ENCODE measurements at places on chromosomes 7 and 10. TPM values are rescaled to one million over a fixed set of nuclear protein-coding genes. Genes with fewer than 3 reads are reported as not detected.
A peak's percentile ranks its signal among the peaks of the same experiment; 100 is the strongest.

The ZSCAN25 gene
- 9.4 TPM for total RNA-seq

DNA sequence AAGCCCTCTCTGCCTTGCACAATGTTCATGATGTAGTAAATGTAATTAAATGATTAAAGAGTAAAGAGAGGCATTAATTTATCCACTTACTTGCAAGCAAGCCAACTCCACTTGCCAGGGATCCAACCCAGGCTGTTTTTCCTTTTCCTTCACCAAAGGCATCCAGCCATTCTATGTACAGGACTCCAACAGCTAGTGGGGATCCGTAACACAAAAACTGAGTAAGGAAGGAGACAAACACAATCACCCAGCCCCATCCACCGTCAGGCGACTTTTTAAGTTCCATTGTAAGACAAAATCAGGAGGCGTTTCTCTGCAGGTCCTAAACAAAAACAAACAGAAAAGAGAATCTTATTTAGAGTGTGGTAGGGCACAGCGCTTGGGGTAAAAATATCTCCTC, 25.6 kb downstream of the SLC16A9 start:
- DNase-seq: no peak

DNA sequence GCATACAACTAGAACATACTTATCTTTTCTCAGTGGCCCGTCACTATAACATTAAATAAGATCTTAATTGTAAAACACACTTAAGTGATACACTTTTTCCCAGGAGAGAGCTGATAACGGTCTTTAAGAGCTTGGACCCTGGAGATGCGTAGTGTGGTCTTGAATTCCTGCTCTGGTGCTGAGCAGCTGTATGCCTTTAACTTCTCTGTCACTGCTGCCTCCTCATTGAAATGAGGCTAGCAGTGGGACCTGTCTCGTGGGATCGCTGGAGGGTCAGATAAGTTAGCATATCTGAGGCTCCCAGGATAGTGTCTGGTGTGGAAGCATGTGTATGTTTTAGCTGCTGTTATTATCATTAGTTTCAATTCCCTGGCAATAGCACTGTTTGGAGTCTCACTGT, 194.9 kb downstream of the SDK1 start:
- no peak for DNase-seq

DNA sequence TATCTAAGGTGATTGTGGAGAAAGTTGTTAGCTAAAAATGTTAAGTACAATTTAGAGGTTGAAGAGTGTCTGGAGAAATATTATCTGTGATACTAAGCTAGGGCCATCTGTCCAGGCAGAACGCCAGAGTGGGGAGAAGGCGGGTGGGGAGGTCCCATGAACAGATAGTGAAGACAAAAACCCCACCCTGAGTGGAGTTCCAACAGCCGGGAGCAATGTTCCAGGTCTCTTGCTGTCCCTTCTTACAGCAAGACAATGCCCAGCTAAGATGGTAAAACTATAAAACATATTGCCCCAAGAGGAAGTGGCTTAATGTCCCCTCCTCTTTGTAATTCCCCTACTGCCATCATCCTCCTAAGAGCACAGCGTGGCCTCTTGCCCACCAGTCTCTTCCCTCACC, 10.4 kb upstream of the IL15RA start:
- DNase-seq: no peak

GRCh38 chr7:38548605-38549004, 82.6 kb downstream of the AMPH start:
- no peak for DNase-seq

GRCh38 chr10:113214331-113214730, 264.3 kb downstream of the TCF7L2 start:
- DNase-seq: no peak

GRCh38 chr7:111997546-111997945, 208.7 kb downstream of the DOCK4 start:
- no peak for DNase-seq

- DNase-seq: no peak
Observed at GRCh38 chr10:46291817-46292572, 5.2 kb downstream of the ANTXRL start.

- DNase-seq: no peak
Observed at GRCh38 chr10:112614586-112614985, 167.6 kb downstream of the VTI1A start.

GRCh38 chr7:25314731-25315267, 86.5 kb upstream of the NPVF start:
- DNase-seq: no peak

DNA sequence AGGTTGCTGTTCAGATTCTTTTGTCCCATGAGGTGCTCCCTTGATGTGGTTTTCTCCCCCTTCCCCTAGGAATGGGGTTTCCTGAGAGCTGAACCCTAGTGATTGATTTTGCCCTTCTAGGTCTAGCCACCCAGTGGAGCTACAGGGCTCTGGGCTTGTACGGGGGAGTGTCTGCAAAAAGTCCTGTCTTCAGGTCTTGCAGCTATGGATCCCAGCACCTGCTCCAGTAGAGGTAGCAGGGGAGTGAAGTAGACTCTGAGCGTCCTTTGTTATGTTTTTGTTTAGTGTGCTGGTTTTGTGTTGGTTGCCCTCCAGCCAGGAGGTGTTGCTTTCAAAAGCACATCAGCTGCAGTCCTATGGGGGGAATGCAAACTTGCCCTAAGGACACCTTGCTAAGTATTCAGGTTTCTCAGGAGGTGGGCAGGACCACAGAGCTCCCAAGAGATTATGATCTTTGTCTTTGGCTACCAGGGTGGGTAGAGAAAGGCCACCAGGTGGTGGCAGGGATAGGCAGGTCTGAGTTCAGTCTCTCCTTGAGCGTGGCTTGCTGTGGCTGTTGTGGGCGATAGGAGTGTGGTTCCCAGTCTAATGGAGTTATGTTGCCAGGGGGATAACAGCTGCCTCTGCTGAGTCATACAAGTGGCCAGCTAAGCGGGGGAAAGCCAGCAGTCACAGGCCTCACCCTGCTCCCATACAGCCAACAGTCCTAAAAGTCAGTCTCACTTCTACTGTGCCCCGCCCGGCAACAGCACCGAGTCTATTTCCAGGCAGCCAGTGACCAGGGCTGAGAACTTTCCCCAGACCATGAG, 92.4 kb upstream of the JCAD start:
- peak; percentile 12 for DNase-seq

- DNase-seq: no peak
Observed at GRCh38 chr10:93812659-93813338, 55.1 kb downstream of the LGI1 start.

The GLCCI1 gene
- 4.6 TPM for total RNA-seq

GRCh38 chr7:122584676-122585251, 114.2 kb downstream of the RNF133 start:
- DNase-seq: no peak

- DNase-seq: no peak
Observed at GRCh38 chr10:103757531-103758293, 97.7 kb downstream of the SH3PXD2A start.

- DNase-seq: peak; percentile 65
Observed at GRCh38 chr7:26061678-26062603, 90.1 kb upstream of the NFE2L3 start.

The GSTK1 gene
- 117 TPM for total RNA-seq

- no peak for DNase-seq
Observed at GRCh38 chr10:94315975-94316464, 46.7 kb downstream of the NOC3L start.

GRCh38 chr7:139817249-139817648, 11.8 kb upstream of the TBXAS1 start:
- DNase-seq: no peak

DNA sequence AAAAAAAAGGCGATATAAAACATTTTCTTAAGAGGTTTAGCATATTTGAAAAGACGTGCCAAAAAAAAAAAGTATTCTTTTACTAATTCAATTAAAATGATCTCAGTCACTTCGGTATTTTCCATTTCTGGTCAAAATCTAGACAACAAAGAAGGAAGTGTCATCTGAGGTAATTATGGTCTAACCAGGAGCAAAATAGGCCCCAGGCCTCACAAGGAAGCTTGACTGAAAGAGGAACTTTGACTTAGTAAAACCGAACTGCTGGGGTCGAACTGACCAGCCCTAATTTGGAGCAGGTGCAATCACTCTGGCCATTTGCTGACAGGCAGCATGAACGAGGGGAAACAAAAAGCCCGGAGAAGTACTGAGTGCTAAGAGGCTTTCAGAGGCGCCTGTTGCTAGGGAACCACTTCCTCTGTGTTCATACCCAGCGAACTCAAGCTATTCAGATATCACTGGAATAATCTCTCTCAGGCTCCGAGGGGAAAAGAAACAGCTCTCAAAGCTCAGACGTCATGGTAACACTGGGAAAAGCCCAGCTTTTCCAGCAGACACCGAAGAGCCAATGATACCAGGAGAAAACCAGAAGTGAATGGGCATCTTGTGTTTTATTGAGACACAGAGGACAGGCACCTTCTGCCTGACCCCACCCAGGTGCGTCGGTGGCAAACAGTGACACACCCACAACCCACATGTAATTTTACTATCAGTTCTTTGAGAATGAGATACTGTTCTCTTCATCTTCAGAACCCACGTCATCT, 126.5 kb downstream of the FAM107B start:
- DNase-seq: no peak

The PILRA gene
- 0.40 TPM for total RNA-seq

DNA sequence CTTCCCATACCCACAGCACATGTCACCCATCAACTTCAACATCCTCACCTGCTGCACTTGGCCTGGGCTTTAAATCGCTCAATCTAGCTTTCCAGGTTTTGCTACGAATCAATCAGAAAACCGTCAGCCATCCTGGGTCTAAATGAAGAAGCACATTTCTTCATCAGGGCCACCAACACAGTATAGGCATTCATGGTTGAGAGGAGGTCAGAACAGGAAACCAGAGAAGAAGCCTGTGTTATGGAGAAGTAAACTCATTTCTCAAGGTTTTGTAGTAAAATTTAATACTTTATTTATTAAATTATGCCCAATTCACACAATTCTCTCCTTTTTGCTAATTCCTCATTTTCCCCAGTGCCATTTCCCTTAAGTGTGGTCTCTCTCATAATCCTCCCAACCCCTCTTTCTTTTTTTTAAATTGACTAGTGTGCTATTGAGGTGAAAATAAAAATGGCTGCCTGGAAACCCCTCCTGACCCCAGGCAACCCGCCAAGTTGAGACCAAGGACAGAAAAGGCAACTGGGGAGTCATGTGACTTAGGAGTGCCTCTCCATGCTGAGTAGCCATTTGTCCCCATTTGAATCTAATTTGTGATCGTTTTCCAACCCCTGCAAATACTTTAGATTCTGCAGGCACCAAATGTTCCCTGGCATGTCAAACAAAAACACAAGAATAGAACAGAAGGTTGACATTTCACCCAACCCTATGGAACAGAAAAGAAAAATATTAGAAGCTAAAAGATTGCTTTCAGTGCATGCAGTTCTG, 181.1 kb upstream of the NAMPT start:
- DNase-seq: no peak

DNA sequence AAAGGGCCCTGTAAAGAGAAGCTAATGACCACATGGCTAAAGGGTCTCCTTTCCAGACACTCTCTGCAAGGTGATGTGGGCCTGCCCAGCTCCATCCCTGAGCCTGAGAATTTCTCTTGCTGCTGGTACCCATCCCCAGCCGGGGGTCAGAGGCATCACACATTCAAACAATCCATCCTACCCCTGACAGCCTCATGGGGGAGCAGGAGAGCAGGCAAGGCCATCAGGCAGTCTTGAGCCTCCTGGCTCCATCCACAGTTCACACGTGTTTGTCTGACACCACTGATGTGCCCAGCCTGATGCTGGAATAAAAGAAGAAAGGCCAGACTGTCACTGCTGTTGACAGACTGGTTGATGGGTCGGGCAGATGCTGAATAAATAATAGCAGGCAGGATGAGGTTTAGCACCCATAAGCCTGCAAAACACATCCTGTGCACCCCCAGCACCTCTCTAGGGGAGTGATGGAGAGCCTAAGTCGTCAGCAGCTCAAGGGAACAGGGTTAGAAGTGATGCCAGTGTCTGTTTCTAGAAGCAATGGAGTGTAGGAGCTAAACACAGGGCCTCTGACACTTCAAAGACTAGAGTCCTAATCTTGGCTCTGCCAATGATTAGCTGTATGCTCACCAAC, 43.5 kb downstream of the TLL2 start:
- peak; percentile 43 for DNase-seq

The ZFAND2A gene
- 36.7 TPM for total RNA-seq

- DNase-seq: no peak
Observed at GRCh38 chr10:68047554-68048327, 27.3 kb downstream of the HERC4 start.

The TACR2 gene
- total RNA-seq: not detected

The SFTPA1 gene
- total RNA-seq: not detected

The MXI1 gene
- total RNA-seq: 34.8 TPM

The FOXI2 gene
- not detected for total RNA-seq

- no peak for DNase-seq
Observed at GRCh38 chr7:40795607-40796006, 660.8 kb downstream of the SUGCT start.

- DNase-seq: no peak
Observed at GRCh38 chr7:16916105-16916639, 34.4 kb upstream of the AGR3 start.

All from NCI-H460 (cell line).